Effector CD4-positive, alpha-beta T cell (primary cell): ENCODE measurements at places on chromosomes 12 and 14.

DNA sequence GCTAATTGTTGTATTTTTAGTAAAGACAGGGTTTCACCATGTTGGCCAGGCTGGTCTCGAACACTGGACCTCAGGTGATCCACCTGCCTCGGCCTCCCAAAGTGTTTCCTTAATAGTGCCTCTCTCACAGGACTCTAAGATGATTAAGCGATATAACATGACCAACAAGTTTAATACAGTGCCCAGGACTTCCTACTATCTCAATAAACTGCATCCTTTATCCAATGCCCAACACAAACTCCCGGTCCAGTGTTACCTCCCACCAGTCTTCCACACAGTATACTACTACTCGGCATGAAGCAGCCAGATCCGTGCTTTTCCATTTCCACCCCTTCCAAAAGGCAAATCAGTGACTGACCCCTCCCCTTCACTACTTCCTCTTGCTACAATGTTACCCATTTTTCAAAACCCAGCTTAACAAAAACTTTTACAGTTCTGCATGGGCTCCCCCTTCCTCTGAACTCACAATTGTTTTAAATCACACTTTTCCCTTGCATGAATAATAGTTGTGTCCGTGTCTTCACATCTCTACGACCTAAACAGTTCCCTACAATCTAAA is 900 bp downstream of the NOP2 start:
- no peak for DNase-seq

DNA sequence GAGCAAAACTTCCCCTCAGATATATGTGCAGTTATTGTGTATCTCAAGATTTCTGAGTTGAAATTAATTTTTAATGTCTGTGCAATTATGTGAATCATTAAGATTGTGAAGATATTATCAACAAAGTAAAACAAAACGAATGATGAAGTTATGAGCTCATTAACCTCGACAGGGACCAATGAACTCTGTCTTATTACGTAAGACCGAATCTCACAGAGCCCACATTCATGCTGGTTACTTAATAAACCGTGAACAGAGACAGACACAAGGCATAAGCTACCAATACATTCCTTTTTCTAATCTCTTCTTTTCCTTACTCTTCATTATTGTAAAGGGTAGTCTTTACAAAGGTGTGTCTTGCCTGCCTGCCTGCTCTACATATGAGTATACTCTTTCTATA is 568.7 kb downstream of the RPS29 start:
- DNase-seq = no peak

DNA sequence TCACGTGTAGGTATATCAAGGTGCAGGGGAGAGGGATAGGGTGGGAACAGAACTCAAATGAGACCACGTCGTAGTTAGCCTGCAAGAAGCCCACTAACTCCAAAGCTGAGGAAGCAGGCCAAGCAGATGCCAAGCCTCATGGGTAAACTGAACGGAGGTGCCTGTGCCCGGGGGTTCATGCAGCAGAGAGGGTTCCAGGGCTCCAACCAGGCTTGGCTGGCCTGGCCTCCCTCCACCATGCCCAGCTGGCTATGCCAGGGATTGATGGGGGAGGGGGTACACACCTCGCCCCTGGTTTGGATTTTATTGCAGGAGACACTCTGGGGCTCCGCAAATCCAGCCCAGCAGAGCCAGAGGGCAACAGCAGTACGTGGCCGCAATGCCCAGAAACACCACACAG is 27.3 kb downstream of the PXN start:
- no peak for DNase-seq

DNA sequence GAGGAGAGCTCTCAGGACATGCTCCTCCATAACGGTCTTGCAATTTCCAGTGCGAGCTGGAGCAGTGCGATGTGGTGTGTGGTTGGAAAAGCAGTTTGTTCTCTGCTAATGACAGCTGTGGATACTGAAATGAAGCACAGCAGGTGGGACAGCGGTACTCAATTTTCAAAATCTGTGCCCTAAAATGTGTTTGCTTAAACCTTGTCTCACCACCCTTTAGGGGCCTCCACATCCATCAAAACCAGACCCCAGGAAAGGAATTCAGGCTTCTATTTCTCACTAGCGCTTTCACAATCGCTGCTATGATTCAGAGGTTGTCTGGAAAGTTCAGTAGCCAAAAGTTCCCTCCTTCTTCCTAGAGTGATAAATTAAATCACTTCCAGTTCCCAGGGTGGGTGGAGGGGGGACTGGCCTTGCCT is 440.8 kb downstream of the EGLN3 start:
- DNase-seq = no peak

DNA sequence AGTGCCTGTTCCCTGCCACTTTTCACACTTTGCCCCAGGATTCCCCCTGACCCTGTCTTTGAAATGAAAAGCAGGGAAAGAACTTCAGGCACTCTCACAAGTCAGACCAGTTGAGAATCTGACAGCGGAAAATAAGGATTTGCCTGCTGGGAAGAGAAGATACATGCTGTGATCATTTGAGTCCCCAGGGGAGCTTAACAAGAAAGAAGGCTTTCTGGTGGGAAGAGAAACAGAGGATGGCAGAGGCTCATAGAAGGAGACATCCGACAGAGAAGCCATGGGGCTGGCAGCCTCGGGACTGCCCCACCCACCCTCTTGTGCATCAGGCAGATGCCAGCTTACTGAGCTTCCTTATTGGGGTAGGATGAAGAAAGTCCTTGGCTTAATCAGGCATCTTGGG is 11.9 kb downstream of the TTC9 start:
- no peak for DNase-seq

GRCh38 chr14:39264558-39264957 is 30.8 kb downstream of the MIA2 start:
- no peak for DNase-seq

DNA sequence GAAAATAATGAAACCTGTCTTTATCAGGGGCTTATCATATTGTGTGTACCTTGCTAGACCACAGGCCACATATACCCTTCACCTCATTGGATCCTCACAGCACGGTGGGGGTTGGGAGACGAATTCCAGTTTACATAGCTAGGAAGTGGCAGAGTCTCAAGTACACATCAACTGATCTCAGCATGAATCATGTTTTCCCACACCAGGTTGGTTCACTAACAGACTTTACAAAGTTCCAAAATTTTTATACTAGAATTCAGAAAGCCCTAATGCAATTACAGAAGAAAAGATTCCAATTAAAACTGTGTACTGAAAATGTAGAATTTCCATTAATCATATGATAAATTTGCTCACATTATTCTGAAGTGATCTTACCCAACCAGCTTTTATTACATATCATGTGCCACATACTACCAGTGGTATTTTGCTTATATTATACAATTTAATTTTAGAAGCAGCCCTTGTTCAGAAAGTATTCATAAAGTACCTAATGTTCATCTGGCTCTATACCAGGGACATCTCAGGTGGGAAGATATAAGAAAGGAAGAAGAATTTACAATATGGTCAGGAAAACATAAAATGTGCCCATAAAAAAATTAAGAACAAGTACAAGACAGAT is 196.2 kb downstream of the ITPR2 start:
- DNase-seq = no peak

DNA sequence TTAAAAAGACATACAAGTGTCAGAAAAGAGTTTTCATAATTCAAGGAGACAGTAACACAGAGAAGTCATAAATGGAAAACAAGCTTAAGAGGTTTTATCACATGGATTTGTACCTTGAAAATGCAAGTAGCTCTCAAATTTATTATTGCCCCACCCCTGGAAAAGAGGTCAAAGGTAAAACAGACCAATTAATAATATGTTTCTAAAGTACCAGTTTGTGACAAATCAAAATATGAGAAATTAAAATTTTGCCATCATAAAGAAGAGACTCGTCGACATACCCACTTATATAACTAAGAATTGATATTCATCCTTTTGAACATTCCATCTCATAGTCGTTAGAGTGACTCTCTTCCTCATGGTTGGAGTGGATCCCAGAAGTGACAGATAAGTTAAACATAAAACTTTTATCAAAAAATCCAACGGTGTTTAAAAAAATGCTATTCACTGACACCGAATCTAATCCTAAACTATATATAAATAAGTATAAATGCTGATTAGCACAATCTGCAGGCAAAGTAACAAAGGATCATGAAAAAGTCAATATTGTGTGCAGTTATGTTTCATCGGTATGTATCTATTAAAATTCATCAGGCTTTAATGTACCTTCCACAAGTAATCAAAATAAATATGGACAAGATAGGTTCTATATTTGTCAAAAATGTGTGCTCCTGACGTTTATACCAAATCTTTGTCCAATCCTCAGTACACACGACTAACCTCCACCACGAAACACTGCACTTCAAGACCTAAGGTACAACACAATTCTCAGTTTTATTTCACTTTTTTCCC is 2.3 kb downstream of the CORO1C start:
- no peak for DNase-seq

- no peak for DNase-seq
Observed at GRCh38 chr12:82329508-82329907, 28.7 kb downstream of the CCDC59 start.

DNA sequence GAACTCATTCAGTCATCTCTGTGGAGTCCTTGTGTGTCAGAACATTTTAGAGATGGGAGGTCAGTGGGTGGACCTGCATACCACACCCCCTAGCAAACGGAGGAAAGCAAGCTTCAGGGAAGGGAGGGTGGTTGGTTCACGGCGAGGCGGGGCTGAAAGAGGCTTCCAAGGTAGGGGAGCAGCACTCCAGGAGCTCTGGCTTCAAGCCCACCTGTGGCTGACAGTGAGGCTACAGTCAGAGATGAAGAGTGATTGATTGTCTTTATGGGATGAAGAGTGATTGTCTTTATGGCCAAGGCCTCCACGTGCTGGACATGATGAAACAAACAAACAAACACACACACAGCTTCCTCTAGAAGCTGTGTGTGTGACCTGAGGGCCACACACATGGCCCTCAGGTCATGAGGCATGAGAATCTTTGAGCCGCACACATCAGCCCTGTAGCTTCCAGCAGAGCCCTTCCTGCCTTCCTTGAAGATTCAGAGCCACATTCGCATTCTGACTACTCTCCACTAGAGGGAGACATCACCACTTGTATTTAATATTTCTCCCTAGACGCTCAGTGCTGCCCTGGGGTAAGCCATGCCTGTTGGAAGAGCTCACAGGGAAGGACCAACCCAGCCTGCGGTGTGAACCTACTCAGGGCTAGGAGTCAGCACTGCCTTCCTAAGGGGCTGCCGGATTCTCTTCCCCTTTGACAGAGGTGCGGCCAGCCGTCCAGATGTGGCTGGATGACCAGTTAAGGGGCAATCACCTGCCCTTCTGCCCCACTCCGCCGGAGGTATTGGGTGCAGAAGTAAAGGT is 54.4 kb upstream of the KCNA1 start:
- DNase-seq = peak; percentile 38

- no peak for DNase-seq
Observed at GRCh38 chr14:52885230-52885629, 65.6 kb downstream of the FERMT2 start.
